ENCODE measurements at places on chromosomes 2 and 18.

- DNase-seq, result no peak
These were observed 90.7 kb upstream of the TFCP2L1 start for GRCh38 chr2:121375621-121376159.

DNA sequence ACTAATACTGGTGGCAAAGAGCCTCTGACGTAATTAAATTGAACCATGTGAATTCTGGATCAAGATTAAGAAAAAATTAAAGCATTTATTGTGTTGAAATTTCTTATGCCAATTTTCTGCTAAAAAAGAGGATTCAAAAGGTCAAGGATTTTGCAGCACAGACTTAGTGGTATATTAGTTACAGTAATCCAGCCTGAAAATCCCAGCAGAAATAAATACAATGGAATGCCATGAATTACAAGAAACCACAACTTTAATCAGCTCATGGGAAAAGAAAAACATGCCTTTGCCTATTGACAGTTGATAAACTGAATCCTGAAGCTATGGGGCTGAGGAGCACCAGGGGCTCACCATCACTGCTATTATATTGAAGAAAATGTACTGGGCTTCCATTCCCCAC, 114.8 kb upstream of the SATB2 start:
- no peak for DNase-seq

- no peak for DNase-seq
These were observed 2.2 kb downstream of the HMSD start for GRCh38 chr18:63951302-63951705.

DNA sequence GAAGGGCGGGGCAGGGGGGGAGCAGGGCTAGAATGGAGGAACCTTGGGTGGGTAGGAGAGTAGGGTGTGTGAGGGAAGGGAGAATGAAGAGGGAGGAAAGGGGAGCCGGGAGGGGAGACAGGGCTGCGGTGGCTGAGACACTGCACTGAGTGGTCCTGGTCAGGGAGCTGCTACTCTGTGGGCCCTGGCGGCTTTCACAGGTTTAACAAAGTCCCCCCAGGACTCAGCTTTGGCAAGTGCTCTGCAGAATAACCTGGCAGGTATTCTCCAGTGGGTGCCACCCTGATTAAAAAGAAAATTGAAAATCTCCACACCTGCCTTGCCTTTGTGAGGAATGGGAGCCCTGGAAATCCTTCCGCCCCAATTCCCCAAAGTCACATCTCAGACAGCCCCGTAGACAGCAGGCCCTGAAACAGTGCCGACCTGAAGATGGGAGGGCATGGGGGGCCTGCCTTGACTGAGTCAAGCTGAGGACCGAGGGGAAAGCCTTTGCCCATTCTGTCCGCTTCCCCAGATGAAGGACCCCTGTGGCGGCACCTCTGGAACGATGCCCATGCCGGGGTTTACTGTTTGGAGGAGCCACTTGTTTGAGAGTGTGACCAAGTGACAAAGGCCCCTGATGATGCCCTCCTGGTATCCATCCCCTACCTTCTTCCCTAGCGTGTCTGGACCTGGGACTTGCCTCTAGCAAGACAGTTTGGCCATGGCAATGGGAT, 43.6 kb upstream of the OTOS start:
- no peak for DNase-seq

DNA sequence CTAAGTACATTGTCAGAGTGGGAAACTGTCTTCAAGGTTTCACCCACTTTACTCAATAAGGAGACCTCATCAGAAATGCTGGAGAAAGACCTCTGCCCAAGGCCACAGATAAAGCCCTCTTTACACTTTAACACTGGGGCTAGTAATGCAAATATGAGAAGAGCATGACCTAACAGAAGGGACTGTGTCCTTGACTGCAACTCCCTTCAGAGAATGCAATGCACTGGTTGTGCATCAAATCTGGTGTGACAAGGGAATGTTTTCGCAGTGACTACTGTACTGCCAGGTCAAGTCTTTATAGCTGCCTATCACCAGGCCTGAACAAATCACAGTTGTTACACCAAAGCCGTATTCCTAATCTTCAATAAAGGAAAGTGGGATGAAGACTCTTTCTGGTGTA, 28.6 kb downstream of the CDH19 start:
- DNase-seq, result no peak

DNA sequence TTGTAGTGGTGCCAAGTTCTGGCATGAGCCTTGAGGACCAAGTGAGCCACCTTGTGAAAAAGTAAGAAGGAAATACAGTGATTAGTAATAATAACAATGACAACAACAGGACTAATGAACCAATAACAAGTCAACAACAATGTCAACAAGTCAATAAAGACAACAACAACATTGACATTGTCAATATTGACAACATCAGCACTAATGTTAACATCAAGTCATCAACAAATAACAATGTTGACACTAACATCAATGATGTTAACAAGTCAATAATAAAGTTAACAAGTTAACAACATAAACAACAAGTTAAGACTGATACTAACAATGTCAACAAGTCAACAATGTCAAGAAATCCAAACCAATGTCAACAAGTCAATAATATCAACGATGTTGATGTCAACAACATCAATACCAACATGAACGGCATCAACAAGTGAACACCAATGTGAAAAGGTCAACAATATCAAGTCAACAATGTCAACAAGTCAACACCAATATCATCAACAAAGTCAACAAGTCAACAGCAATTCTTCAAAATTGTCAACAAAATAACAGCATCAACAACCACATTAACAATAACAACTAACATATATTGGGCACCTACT, 24.0 kb downstream of the LCT start:
- DNase-seq, result no peak

DNA sequence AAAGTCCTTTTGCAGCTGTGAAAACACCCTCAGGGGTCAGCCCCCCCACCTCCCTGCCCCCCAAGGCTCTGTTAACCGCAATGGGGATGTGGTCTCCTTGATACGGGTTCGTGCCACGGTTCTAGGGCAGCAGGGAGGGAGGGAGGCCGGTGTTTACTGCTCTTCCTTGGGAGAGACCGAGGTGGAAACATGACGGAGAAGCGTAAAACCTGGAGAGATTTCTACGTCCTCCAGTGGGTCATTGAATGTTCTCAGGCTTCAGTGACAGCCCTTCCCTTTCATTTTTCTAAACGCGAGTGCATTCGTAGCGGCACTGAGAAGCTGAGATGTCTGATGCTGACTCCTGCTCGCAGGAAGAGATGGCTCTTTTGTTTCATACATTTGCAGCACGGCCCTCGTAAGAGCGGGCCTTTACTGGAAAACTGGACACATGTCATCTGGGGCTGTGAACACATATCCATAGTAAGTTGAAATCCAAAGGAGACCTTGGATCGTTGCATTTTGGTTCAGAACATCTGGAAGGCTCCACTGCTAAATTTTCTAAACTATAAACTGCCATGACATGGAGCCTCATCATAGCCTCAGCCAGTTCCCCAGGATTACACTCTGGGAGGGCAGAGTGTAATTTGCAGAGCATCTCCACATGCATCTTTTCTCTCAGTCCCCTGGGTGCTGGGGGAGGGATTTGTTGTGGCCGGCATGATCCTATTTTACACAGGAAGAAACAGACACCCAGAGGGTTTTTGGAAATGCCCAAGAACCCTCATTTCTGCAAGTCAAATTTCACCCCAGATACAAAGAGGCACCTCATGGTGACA, 40.6 kb upstream of the HDAC4 start:
- no peak for DNase-seq

GRCh38 chr2:20540587-20541293, 93.9 kb downstream of the RHOB start:
- DNase-seq, result no peak

GRCh38 chr2:229350883-229351282, 79.8 kb upstream of the PID1 start:
- DNase-seq, result no peak

DNA sequence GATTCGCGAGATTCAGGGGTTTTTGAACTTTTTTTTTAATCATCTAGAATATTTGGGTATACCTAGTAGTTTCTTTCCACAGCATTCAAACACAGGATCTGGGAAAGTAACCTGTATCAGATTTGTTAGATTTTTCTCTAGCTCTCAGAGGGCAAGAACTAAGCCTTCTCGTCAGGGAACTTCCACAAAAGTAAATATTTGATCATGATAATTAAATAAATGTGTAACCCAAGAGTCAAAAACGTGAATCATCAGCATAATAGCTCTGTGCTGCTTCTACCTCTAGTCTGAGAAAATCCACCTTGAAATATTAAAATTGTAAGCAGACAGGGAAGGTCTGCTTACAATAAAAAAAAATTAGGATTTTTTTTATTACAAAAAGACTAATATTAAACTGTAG, 225.7 kb upstream of the SPOPL start:
- DNase-seq, result no peak

DNA sequence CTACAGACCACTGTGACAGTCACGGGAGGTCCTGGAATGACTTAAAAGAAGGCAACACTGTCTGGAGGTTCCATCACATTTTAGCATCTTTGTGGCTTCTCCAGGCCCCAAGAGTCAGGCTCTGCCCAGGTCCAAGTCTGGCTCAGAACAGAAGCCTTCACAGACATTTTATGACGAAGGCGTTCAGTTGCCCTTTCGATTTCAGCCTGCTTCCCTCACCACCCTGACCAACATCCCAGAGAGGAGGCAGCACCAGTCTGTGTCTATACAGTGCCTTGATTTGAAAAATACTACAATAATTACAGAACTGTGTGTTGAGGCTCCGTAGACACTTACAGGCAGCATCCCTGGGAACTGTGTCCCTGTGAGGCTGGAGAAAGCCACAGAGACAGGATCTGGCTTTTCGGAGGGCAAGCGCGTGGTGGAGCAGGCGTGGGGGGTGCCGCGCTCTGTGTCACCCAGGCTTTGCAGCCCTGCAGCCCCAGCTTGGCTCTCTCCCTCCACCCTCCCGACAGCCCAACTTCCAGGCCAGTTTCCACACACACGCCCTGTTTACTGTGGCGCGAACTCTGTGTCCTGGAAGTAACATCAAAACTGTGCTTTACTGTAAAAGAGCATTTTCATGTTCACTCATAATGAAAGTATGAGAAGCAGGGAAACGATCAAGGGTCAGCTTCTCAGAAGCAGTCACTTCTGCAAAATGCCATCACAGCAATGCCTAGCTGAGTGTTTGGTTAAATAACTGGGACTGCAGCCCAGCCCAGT, 153.5 kb upstream of the ALKAL2 start:
- no peak for DNase-seq

DNA sequence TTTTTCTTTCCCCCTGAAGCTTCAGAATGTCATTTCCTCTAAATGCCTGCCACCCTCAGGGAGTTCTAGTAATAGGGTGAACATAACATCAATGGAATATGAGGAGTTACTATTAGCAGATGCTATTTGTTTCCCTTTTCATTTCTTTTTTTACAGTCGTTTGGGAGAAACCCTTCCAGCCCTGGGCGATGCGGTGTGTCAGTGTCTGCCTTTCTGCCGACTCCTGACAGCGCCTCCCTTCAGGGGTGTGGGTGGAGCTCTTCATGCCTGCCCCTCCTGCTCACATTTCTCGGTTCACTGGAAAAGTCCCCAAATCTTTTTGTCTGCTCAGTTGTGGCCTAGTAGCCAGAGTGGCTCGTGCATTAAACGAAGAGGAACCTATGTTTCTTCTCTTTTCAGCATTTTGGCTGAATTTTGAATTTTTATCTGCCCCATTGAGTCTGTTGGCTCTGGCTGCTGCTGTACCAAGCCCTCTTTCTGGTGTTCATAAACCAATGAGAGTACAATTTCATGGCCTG, 72.3 kb downstream of the FMNL2 start:
- DNase-seq, result no peak
